ENCODE measurements at places on chromosomes 5 and 9. TPM values are rescaled to one million over a fixed set of nuclear protein-coding genes. Genes with fewer than 3 reads are reported as not detected.

The NANS gene
- 82.3 TPM for polyA plus RNA-seq

The CDC26 gene
- polyA plus RNA-seq, result 78.3 TPM

The SIT1 gene
- polyA plus RNA-seq, result not detected

The MACROH2A1 gene
- polyA plus RNA-seq, result 192 TPM

GRCh38 chr5:51181208-51181894, 201.9 kb upstream of the ISL1 start:
- no peak for DNase-seq

- DNase-seq, result no peak
Observed at GRCh38 chr5:72152545-72152944, 45.3 kb downstream of the MAP1B start.

DNA sequence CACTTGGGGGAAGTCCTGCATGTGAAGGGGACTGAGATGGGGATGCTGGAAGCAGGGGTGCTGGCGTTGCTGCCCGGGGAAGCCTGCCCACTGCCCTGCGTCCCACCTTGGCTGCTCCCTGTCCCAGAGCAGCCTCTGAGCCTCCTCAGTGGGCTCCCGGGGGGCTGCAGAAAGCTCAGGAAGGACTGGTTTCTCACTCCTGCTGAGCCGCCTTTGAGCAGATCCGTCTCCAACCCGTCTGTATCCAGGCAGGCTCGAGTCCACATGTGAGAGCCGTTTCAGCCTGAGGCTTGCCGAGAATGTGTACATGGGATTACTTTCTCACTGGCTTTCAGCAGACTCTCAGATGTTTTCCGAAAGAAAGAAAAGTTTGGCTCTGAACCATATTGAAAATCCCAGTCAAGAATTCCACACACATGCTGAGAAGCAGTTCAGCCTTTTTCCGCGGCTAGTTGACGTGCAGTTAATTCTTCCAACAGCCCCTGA, 95.3 kb upstream of the COL5A1 start:
- DNase-seq, result peak; percentile 11

GRCh38 chr5:111762895-111763294, 5.9 kb upstream of the NREP start:
- no peak for DNase-seq

Measured in foreskin keratinocyte (primary cell).